Fibroblast of gingiva (primary cell): ENCODE measurements at places on chromosomes 4 and X.

GRCh38 chr4:6028168-6028567, 9.9 kb upstream of the C4orf50 start:
- DNase-seq = no peak

- DNase-seq = no peak
Measured at GRCh38 chrX:74923942-74924448, 1.3 kb downstream of the NEXMIF start.

GRCh38 chr4:156560701-156561100, 410.9 kb downstream of the PDGFC start:
- no peak for DNase-seq

- peak; percentile 7 for DNase-seq
Measured at GRCh38 chr4:150063128-150063527, 15.1 kb upstream of the DCLK2 start.

- DNase-seq = no peak
Measured at GRCh38 chr4:16887887-16888286, 10.6 kb downstream of the LDB2 start.
